ENCODE measurements at places on chromosomes 3 and 15. TPM values are rescaled to one million over a fixed set of nuclear protein-coding genes. Genes with fewer than 3 reads are reported as not detected.

IQCF5 gene
- not detected for total RNA-seq

CDC25A gene
- 12.0 TPM for total RNA-seq

DNA sequence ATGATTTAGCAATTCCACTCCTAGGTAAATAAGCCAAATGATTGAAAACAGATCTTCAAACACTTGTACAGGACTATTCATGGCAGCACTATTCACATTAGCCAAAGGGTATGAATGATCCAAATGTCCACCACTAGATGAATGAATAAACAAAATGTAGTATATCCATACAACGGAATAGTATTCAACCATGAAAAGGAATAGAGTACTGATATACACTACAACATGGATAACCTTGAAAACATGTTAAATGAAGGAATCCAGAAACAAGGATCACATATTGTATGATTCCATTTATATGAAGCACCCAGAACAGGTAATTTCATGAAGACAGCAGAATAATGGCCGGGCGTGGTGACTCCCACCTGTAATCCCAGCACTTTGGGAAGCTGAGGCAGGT is 78.2 kb upstream of the IGF1R start:
- DNase-seq = no peak

GRCh38 chr3:120646771-120647432 is 35.1 kb downstream of the HGD start:
- DNase-seq = no peak

All from Caki2 (cell line).